ENCODE measurements at places on chromosomes 16 and 17.

- no peak for DNase-seq
Measured at GRCh38 chr17:69815406-69815805, 259.6 kb upstream of the KCNJ16 start.

- no peak for DNase-seq
Measured at GRCh38 chr17:59311051-59311468, 20.4 kb upstream of the YPEL2 start.

- no peak for DNase-seq
Measured at GRCh38 chr17:2551928-2552327, 40.2 kb upstream of the METTL16 start.

DNA sequence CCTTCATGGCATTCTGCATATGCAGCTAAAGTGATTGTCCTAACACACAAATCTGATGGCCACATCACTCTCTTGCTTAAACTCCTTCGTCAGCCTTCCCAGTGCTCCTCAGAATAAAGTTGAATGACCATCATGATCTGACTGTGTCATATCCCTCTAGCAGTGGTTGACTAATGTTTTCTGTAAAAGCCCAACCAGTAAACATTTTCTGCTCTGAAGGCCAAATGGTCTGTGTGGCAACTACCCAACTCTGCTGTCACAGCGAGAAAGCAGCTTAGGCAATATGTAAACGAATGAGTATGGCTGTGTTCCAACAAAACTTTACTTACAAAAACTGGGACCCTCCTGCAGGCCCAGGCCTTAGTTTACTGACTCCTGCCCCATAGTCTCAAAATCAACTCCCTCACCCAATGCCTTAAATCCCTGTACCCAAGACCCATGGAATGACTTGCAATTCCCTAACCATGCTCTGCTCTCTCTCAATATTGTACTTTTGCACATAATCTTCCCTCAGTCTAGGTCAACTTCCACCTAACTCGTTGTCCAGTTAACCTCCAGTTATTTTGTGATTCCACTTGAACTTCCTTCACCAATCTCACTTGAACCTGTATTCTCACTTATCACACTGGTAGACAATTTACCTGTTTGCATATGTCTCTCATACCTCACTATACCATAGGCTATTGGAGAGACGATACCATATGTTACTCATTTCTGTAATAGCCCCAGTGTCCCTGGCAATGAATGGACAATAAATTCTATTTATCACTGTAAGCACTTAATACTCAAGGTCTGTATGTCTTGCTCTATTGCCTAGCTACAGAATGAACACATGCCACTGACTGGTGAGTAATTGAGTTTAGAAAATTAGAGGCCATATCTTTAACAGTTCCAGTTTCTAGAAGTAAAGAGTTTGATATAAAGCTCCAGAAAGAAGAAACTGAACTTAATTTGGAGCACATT, 29.1 kb downstream of the TMEM100 start:
- DNase-seq: no peak

- DNase-seq: no peak
Measured at GRCh38 chr16:77780378-77780837, 8.0 kb upstream of the VAT1L start.

DNA sequence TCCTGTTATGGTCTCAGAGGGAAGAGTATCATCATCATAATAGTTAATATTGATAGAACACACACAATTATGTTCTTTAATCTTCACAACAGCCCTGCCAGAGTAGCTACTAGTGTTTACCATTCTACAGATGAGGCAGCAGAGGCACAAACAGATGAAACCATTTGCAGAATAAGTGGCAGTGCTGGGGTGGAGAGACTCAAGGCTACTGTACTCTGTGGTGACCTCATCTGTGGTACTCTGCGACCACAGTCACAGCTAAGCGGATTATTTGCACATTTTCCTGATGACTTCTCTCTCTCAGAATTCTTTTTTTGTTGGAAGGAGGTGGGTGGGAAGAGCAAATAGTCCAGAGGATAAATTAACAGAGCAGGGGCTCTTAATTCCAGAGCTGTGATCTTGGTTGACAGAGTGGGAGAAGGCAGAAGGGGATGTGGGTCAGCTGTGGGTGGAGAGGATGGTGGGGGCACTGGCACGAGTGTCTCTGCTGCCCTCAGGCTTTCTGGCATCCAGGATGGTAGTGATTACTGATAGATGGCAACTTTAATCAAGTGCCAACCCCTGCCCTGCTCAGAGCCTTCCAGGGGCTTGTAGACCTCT, 41.8 kb downstream of the MRM1 start:
- DNase-seq: no peak

DNA sequence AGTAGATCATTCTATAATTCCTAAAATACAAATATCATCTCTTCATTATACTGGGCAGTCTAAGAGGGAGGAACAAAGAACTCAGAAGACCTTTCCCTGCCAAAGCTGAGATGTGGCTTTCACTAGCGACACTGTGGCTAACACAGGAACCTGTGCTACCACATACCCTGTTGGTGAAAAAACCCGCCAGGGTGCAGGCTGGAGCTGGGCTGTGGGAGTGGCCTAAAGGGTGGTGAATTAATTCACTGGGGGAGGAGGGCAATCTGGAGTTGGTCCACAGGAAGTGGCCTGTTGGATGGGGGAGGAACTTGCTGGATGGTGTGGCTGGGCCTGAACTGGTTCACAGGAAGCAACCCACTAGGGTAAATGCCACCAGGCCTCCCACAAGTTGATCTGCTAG, 7.4 kb downstream of the ZNF594 start:
- no peak for DNase-seq

DNA sequence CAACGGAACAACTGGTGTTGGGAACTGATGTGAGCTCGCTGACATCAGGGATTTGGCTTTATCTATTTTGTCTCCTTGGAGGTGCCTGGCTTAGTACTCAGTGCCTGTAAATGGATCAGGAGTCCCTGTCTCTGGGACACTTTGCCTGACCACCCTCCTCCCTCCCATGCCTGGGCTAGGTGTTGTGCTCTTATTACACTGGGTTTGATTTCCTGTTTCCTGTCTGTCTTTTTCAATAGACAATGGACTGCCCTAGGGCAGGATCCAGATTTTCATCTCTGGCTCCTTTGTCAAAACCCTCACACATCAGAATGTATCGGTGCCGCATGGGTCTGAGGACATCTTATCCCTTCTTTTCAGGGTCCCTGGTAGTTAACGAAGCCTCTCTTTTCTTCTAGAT, 223.6 kb upstream of the ASIC2 start:
- no peak for DNase-seq

- DNase-seq: no peak
Measured at GRCh38 chr17:81803728-81804558, at the start of gene GCGR. Gene GCGR (plus strand): TSS chr17:81804150. CDS start chr17:81809019, 4,869 bp downstream.

DNA sequence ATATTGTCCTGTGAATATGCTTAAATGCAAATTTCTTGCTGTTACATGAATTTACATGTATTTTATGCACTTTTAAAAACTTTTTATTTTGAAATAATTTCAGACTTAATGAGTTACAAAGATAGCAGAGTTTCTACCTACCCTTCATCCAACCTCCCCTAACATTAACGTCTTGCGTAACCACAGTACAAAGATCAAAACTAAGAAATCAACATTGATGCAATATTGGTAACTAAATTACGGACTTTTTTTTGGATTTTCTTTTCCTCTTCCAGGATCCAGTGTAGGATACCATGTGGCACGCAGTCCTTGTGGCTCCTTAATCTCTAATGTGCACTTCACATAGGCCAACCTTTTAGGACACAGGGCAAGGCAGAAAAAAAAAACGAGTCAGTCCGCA, 124.9 kb downstream of the ABCC12 start:
- DNase-seq: no peak

DNA sequence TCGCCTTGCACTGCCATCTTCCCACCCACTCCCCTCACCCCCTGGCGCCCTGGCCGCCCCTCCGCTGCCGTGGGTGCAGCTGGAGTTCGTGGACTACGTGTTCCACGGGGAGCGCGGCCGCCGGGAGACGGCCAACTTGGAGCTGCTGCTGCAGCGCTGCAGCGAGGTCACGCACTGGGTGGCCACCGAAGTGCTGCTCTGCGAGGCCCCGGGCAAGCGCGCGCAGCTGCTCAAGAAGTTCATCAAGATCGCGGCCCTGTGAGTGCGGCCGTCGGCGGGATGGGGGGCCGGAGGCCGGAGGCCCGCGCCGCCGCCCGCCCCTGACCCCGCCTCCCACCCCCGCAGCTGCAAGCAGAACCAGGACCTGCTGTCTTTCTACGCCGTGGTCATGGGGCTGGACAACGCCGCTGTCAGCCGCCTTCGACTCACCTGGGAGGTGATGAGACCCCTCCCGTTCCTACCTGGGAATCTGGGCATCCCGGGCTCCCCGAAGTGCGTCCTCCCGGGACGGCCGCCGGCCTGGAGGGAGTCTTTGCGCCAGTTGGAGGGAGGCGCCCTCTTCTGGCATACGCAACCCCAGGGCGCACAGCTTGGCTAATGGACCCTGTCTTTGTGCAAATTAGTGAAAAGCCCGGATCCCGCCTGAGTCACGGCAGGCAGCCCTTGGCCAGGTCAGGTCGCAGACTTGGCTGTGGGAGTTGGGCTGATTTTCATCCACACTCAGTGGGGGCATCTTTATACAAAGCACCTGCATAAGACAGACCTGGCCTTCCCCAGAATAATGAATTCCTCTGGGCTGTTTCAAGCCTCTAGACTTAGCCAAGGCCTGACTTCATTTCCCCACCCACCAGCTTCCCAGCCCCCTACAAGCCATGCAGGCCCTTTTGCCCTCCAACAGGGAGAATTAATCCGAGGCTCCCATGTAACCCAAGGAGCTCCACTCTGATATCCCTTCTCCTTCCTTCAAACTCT, 14.3 kb downstream of the RAPGEFL1 start:
- peak; percentile 63 for DNase-seq

GRCh38 chr16:64738321-64738960, 383.4 kb downstream of the CDH11 start:
- DNase-seq: no peak

GRCh38 chr16:66618588-66619375, 14.3 kb downstream of the CMTM3 start:
- DNase-seq: no peak

GRCh38 chr17:36730857-36731490, 129.6 kb downstream of the MRM1 start:
- no peak for DNase-seq

DNA sequence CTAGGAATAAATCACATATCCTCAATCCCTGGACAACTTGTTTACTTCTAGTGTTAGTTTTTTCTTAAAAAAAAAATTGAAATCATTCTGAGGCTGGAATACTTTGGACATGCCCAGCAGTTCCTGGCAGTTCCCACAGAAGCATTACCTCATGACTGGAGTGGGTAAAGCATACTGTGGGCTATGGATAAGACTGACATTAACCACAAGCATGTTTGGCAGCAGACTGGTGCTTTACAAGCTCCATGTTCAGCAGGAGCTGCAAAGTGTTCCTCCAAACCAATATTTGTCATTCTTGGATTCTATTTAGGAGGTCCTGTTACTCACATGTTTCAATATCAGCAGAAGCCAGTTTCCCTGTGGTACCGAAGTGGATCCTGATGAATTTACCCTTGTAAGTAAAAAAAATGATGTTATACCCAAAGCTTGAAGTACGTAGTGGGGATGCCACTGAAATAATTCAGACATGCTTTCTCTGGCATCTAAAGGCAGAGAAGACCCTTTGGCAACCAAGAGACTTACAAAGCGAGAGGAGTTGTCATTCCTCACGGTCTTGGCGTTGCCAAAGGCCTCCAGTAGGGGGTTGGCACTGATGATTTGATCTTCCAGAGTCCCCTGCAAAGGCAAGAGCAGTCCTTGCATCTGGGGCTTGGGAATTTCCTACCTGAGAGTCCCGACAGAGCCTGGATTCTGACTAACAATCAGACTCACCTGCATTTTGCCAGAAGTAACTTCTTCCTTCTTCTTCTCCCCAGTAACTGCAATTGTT, 4.9 kb downstream of the MYH1 start:
- DNase-seq: no peak

DNA sequence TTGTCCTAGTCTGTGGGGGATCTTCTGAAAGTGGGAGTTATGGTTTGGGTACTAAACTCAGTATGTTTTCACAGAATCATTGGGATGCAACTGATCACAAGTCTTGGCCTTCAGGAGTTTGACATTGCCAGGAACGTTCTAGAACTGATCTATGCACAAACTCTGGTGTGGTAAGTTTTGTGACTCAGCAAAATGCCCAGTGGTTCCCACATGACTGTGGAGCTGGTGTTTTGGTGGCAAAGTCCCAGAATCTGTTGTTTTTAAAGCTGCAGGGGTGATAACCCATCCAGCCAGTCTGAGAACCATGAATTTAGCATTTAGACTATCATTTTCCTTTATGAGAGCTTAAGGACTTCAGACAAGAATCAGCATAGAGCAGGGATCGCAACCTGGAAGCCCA, 40.6 kb downstream of the GDE1 start:
- DNase-seq: no peak

DNA sequence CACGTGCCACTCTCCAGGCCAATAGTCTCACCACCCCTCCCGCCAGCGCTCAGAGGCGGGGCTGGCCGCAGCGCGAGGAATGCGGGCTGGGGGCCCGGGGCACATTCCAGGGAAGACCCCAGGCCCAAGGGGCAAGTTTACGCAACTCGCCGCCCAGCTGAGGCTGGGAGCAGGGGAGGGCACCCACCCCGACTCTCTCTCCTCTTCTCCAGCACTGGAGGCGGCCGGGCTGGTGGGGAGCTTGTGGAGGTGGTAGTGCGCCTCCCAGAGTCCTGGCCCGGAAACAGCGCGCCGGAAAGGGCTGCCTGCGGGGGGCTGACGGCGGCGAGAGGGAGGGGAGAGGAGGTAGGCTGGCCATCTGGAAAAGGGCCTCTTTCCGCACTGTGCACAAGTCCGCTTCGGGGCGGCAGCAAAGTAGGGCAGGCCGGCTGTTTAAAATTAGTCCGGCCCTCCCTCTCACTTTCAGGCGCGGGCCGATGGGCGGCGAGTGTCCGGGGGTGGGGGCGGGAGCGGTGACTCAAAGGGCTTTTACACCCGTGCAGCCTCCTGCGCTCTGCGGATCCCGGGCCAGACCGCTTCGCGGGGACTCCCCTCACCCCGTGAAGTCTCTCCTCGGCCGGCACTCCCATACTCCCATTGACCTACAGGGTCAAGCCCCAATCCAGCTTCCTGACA, 1.1 kb downstream of the FHOD1 start:
- DNase-seq: peak; percentile 58
